ENCODE measurements at places on chromosomes 1 and 21.

- DNase-seq = no peak
These were observed 198.7 kb downstream of the NPHP4 start for GRCh38 chr1:5793516-5793915.

DNA sequence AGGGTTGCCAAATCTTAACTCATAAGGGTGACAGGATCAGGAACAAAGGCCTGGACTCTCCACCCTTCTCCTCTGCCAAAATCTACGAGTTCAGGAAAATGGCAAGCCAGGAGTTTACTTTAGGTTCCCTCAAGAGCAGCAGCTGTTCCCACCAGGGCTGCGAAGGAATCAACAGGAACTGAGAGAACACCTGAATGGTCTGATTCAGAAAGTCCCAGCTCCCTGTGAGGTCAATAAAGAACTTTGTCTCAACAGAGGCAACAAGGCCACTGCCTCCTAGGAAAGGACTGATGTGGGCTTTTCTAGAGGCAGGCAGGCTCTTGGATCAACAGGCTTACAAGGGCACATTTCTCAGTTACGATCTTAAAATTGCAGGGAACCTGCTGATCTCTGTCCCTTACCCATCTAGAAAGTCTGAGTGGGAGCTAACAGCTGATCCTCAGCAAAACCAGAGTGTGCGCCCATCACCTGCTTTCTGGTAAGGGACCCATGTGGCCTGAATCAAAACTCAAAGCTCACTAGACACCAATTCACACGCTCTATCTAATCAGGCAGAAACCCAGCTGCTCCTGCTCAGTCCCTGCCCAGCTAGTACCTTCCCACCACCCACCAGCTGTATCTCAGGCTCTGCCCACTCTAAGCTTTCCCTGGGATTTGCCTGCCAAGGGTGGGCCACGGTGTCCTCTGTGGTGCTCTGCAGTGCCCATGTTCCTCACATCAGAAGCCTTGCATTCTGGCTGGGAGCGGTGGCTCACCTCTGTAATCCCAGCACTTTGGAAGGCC is 83.1 kb downstream of the CAPZB start:
- no peak for DNase-seq

- no peak for DNase-seq
These were observed 19.1 kb upstream of the CD101 start for GRCh38 chr1:116982319-116983004.

- no peak for DNase-seq
These were observed 59.8 kb downstream of the ADCY10 start for GRCh38 chr1:167854184-167854583.

DNA sequence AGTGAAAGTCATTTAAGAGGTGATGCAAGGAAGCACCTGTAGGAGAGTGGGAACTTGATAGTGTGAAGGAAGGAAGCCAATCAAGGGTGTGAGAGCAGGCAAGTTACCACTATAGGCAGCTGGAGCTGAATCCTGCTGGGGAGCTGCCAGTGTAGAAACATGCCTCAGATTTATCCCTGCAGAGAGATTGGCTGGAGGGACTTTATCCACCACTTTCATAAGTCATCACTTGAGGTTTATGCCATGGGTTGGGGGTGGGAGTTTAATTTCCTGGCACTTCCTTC is 443.6 kb downstream of the PLPP3 start:
- DNase-seq = no peak

DNA sequence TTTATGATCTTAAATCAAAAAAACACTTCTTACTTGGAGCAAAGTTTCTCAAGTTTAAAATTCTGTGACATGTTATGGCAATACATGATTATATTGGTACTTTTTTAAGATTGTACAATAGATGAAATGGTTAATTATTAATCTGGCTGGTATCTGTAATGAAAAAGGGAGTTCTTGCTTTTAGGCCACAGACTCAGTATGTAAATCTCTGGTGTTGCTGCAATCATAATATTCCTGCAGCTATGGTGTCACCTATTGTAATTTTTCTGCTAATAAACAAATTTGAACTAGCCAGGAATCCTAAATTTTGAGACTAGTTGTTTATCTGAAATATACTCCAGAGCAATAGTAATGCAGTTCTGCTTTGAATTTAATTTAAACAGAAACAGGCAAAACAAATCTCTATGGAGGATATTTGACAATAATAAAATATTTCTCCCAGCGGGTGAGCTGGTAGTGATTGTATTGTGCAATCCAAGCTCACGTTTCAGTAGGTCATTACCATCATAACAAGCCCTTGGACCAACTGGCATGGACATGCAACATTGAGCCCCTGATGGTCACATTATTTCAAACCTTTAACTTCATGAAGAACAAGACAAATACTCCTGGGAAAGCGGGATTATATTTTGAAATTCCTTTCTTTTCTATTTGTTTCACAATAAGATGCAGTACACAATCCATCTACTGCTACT is 77.2 kb upstream of the USH2A start:
- DNase-seq = no peak

DNA sequence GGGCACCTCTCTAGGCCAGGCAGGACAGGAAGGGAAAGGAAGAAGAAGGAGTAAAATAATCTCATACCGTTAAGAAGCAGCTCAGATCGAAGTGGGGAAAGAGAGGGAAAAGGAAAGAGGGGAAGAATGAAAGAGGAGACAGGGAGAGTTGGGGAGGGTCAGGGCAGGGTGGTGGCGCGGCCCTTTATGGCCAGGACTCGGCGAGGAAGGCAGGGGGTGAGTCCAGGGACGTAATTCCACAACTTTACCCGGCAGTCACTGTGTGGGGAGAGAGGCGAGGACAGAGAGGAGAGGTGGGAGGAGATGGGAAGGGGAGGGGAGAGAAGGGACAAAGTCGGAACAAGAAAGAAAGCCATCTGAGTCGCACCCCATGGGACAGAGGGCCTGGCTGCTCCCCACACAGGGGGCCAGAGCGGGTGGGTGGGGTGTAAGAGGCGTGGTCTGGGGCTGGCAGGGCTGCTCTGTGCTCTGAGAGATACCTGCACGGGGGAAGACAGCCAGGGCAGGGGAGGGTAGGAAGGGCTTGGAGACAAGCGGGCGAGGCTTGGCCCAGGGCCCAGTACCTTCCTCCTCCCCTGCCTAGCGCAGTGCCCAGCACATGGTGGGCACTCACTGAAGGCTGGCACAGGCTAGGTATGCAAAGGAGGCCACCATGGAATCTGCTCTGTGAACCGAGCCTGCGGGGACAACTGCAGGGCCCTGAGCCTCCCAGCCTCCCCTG is 49.4 kb downstream of the KIF21B start:
- no peak for DNase-seq

DNA sequence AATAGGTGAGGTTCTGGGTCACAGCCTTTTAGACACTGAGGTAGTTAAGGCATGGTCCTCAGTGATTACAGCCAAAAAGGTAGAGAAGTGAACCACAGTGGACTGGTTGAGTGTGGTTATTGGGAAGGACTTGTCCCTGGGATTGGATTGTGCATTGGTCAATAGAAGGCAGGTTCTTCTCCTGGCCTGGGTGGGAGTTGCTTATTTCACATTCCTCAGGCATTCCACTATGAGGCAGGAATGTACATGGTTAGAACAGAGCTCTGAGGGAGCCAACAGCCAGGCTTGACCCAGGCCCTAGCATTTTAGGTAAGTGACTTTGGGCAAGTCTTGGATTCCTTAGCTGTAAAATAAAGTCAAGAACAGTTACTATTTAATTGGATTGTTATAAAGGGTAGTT is 97.9 kb upstream of the MARK1 start:
- no peak for DNase-seq

- no peak for DNase-seq
These were observed 29.3 kb upstream of the IL20 start for GRCh38 chr1:206836111-206836510.

- no peak for DNase-seq
These were observed 6.9 kb upstream of the KNCN start for GRCh38 chr1:46558141-46558963.

DNA sequence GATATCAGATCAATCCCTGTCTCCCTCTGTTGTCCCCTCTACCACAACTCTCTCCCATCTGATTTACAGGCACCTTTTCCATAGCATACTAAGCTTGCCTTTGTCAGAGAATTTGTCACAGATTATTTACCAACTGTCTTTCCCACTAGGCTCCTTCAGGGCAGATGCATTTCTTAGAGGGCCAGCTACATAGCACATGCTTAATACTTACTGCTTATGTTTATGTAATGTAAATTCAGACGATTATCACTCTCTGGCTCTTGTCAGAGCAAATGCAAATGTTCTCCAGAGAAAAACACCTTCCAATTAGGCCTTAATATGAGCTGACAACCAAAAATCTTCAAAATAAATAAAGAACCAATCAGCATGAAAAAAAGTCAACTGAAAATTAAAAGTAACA is 15.3 kb upstream of the RABGGTB start:
- no peak for DNase-seq

- no peak for DNase-seq
These were observed 87.2 kb upstream of the MAP1LC3C start for GRCh38 chr1:242086093-242086492.

DNA sequence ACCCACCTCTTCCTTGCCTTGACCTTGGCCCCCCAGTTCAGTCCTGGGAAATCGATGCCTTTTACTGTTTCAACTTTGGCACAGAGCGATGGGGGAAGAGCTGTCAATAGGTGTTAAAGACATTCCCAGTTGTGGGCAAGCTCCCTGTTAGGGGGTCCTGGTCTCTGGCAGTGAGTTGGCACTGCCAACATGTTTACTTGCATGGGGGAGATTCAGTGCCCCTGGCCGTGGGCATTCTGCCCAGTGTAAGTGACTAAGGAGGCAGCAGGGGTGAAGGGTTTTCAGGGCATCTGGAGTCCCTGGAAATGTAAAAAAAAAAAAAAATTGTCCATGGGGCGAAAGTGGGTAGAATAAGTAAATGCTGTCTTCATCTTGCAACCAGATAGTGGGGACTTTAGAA is 407.0 kb downstream of the PTPRU start:
- no peak for DNase-seq

DNA sequence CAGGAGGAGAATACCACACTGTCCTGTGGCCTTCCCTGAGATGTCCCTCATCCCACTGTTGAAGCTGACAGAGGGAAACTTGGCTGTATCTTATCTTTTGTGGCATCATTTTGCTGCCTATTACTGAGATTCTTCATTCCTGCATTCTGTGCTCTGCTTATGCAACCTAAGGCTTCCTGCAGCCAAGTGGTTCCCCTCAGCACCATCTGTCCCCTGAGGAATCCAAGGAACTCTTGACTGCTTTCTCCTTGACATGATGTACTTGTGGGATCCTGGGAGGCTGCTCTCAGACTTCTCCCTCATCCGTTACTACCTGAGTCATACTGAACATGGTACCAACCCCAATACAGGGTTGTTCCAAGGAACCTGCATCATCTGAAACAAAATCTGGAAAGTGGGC is 21.1 kb upstream of the RIMKLA start:
- DNase-seq = no peak

DNA sequence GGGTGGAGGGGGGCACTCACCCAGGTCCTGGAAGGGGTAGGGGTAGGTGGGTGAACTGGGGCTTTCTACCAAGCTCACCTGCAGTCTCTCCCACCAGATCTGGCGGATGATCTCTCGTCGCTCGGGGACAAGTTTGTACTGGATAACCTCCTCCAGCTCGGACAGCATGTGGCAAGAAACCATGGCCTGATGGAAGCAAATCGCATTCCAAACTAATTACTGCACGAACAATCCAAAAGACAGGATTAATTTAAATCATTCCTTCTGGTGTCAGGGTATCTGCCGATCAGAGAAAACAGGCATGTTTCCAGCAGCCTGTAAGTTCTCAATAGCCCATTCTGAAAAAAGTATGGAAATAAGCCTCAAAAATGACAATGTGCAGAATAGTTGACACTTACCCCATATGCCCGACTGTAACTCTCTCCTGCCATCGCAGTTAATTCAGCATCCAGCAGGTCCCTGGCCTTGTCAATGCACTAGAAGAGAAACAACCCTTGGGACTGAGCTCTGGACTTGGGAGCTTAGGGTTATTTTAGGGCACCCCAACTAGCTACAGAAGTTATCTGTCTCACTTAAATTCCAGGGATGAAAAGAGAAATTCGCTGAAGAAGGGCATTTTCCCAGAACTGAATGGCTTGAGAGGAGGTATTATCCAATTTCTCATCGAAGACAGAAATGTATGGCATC is 44.4 kb upstream of the ANGPTL7 start:
- no peak for DNase-seq

DNA sequence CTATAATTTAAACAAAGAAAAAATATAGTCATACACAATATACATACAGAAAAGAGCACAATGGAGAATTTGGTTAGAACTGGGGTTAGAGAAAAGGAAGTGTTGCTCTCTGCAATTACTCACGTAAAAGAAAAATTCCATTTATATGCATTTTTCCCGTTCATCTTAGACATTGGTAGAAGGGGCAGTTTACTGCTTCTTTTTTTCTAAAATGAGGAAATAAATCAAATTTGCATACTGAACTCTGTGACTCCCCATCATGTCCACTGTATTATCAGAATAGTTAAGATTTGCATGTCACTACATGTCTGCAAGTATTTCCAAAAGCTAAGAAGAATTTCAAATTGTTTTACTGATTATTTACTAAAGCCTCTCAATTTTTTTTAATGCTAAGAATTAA is 44.1 kb upstream of the C1orf105 start:
- DNase-seq = no peak

GRCh38 chr1:39395357-39395831 is 96.0 kb upstream of the BMP8A start:
- DNase-seq = no peak

- DNase-seq = no peak
These were observed 199.5 kb downstream of the LRRIQ3 start for GRCh38 chr1:73998348-73998959.

GRCh38 chr1:233326319-233326718 is 1.2 kb upstream of the MAP3K21 start:
- no peak for DNase-seq

DNA sequence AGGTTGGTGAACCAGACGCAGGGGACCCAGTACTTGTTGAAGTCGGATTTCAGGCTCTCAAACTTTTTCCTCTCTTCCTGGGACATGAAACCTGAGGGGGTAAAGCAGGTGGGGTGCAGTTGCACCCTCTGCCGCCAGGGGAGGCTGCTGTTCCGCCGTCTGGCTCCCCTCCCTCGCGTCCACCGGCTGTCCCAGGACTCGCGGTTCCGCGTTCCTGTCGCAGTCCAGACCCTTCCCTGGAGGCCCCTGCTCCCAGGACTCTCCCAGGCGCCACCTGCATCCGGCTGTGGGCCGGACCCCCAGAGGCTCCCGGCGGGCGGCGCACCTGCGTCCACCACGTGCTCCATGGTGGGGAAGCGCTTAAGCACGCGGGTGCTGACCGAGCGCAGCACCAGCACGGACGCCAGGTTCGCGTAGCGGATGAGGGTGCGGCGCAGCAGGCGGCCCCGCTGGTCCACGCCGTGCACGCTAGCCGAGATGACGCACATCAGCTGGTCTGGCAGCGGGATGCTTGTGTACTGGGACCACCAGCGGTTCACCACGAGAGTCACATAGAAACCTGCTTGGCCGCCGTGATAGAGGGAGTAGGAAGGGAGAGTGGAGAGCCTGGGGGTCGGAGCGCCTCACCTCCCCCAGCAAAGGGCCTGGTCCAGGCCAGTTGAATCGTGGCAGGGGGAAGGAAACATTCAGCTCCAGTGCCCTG is 1.7 kb downstream of the BEST4 start:
- peak; percentile 70 for DNase-seq

Measured in stimulated activated CD4-positive, alpha-beta T cell treated with anti-CD3 and anti-CD28 coated beads, Interleukin-15, amount 100 ng/mL, for 1 hour (primary cell).